ENCODE measurements at places on chromosomes 11 and 22.

DNA sequence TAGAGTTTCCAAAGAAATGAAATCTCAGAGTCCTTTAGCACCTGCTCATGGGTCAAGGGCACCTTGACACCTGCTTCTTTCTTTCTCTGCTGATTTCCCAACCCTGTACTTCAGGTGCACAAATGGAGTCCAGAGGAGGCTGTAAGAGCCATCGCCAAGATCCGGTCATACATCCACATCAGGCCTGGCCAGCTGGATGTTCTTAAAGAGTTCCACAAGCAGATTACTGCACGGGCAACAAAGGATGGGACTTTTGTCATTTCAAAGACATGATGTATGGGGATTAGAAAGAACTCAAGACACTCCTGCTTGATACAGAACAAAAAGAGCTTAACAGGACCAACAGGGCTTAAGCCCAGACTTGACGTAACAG lies 5.9 kb downstream of the PTPMT1 start:
- DNase-seq, result no peak

DNA sequence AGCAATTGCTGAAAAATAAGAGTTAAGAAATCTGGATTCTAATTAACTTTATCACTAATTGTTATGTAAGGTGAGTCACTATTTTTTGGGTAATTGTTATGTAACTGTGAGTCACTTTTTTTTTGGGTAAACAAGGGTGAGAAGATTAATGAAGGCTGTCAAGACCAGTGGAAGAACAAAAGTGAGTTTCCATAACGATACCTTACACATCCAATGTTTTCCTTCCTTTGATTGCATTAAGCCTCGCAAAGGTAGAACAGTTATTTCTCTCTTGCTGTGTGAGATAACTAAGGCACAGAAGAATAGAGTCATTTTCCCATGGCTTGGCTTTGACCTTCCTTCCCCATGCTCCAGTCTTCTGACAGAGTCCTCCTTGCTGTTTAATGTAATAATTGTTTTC lies 374.7 kb downstream of the DDX10 start:
- no peak for DNase-seq

- no peak for DNase-seq
Observed at GRCh38 chr11:80868831-80869230, 1428.0 kb upstream of the TENM4 start.

DNA sequence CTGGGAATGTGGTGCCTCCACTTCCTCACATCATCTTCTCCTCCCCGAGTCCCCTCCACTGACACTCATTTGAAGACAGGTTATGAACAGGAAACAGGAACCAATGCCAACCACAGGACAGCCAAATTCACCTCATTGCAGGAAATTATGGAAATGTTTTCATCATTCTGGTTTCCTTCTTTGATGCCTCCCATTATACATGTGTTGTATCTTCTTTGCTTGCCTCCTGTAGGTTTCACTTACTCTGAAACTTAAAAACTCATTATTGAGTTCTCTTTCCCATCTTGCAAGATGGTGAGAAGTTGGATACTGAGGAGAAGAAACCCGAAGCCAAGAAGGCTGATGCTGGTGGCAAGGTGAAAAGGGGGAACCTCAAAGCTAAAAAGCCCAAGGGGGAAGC lies 108.5 kb downstream of the PHF21B start:
- DNase-seq, result no peak

DNA sequence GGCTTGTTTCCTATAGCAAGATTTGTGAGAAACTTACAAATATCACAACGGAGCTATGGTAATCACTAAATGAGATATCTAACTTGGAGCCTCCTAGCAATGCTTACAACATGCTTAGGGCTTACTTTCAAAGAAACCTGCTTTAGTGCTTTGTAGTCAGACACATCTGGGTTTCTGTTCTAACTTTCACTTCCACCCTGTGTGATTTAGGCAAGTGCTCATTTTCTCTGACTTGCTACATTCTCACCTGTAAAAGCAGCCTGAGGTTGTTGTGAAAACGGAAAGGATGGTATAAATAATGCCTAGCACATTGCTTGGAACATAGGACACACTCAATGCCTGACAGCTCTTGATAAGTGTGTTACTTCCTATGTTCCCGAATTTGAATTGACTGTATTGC lies 45.6 kb downstream of the LRRC4C start:
- no peak for DNase-seq

GRCh38 chr11:16863389-16863788 lies 124.9 kb downstream of the C11orf58 start:
- DNase-seq, result no peak

GRCh38 chr11:14886513-14886912 lies 5.5 kb downstream of the CYP2R1 start:
- no peak for DNase-seq

DNA sequence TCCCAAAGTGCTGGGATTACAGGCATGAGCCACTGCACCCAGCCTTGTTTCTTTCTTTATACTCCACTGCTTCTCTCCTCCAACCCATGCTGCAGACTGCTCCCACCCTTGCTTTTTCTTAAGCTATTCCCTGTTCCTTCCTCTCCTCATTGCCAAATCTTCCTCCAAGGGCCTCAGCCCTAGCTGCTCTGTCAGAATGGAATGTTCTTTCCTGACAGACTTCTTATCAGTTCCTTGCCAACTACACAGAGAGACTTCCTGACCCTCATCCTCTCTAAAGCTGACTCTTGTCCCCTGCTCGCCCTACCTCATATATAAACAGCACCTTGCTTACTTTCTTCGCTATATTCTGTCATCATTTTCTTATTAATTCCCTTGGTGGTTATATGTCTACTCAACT lies 16.9 kb upstream of the PIK3C2A start:
- DNase-seq, result no peak

GRCh38 chr11:57596266-57596885 lies 1.1 kb upstream of the SERPING1 start:
- no peak for DNase-seq

- no peak for DNase-seq
Observed at GRCh38 chr22:46299101-46299500, 2.4 kb downstream of the GTSE1 start.

GRCh38 chr11:11780858-11781257 lies 60.9 kb upstream of the USP47 start:
- no peak for DNase-seq

DNA sequence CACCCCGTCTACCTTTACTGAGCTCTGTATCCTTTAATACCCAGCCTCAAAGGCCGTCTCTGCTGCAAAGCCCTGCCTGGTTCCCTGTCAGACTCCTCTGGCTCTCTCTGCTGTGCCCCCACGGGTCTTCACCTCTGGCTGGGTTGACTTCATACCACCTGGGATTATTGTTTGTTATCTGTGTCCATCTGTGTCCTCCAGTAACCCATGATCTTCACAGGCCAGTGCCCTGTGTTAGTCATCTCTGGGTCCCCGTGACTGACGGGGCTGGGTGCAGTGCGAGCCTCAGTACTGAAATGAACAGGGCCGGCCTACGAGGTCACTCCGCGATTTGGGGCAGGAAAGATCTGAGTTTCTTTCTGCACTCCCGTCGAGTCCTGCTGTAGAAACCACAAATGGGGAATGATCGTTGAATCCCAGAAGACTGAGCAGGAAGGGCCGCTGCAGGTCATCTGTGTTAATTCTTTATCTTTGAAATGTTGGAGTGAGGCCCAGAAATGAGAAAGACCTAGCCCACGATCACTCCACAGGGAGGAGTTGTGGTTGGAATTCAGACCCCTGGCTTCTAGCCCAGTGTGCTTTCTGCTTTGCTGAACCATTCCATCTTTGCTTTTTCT lies 12.3 kb upstream of the TUB start:
- peak; percentile 84 for DNase-seq

DNA sequence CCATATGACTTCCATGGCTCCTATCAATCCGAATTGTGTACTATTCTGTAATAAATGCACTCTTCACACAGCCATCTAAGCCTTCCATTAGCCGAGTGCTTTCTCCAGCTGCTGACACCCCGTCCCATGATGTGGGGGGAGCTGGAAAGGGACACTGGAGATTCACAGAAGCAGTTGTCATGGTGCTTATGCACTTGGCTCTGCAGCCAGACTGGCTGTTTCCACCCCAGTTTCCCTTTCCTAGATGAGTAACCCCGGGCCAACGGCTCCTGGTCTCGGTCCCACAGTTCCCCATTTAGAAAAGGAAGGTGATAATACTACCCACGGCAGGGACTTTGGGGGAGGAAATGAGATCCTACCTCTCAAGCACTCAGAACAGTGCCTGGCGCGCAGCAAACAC lies 244.9 kb upstream of the SYN3 start:
- no peak for DNase-seq

- no peak for DNase-seq
Observed at GRCh38 chr11:128213461-128213860, 373.9 kb downstream of the ETS1 start.

DNA sequence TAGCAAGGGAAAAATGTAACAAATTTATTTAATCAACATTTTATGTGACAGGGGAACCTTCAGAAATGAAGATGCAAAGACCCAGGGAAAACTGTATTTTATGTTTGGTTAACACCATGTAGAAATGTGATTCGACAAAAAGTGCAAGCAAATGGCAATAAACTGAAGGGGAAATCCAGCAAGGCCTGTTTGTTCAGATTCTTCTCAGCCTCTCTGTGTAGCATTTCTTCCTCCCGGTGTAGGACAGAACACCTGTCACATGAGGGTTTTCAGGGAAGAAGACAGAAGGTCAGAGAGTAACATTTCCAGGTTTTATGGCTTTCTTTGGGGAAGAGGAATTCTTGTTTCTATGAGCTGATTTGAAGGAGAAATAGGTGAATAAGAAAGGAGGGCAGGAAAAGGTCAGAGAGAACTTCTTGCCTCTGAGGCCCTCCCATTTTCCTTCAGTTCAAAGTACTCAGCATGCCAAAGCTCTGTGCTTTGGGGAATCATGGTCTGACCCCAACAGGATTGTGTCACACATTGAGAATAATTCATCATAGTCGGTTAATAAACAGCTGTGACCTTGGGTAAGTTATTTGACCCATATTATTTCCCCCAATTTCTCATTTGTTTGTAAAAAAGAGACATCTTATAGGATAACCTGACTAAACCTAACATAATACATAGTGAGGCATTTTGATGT lies 45.5 kb upstream of the ME3 start:
- DNase-seq, result no peak

- DNase-seq, result no peak
Observed at GRCh38 chr11:20973940-20974559, 304.7 kb downstream of the NELL1 start.

DNA sequence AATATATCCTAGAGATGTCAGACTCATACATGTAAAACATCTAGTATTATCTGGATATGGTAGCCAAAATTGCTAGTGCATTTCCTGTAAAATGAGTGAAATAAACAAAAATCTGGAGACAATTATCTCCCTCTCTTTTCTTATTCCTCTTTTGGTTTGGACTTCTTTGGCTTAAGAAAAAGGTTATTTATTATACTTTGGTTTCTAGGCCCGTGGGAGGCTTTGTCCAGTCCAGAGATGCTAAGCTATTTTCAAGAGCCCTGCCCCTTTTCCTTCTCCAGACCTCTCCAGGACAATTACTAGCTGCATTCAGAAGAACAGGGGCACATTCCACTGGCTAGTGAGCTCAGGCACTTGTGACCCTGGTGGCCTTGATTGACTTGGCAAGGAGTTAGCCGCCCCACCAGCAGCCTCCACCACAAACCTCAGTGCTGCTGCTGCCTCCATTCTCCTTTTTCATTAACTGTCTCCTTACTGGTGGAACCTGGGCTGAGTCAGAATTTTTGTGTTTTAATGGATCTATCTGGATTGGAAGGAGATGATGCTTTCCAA lies 747.3 kb upstream of the TENM4 start:
- DNase-seq, result no peak

- no peak for DNase-seq
Observed at GRCh38 chr11:1344056-1344635, 34.7 kb upstream of the TOLLIP start.

- DNase-seq, result no peak
Observed at GRCh38 chr11:101448881-101449442, 134.8 kb downstream of the TRPC6 start.

GRCh38 chr11:120457996-120458395 lies 53.6 kb upstream of the GRIK4 start:
- DNase-seq, result no peak

- DNase-seq, result no peak
Observed at GRCh38 chr11:65262776-65263175, 1.0 kb downstream of the POLA2 start.

- no peak for DNase-seq
Observed at GRCh38 chr11:72860592-72860991, 46.4 kb downstream of the ATG16L2 start.

GRCh38 chr11:19551457-19551856 lies 161.2 kb upstream of the NAV2 start:
- DNase-seq, result no peak

DNA sequence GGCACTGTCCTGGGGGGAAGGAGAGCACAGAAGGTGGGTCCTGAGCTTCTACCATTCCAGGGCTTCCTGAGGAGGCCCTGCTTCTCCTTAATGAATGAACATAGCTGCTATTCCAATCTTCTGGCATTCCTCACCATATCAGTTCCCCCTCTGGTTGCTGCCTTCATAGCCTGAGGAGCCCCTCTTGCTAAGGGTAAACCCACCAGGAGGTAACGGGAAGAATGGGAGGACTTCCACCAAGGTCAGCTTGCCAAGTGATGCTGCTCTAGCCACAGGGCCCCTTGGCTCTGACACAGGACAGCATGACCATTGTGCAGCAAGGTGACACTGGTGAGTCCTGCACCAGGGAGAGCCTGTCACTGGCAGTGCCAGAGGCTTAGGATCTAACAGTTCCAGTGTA lies 1022.5 kb downstream of the TBC1D22A start:
- no peak for DNase-seq

GRCh38 chr11:15758857-15759465 lies 597.4 kb downstream of the SOX6 start:
- DNase-seq, result no peak

DNA sequence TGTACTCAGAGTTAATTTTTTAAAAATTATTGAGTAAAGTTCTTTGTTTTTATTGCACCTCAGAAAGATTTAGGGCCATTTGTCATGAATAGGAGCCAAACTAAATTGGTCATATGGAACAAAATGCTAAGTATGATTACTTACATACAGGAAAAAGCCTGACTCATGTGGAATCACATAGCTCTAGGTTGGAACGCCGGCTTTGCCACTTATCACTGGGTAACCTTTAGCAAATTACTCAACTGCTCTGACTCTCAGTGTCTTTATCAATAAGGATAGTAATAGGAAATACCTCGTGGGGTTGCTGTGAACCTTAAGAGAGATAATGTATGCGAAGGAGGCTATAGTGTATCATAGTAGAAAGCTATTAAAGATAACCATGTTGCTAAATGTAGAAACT lies 638.5 kb downstream of the NELL1 start:
- no peak for DNase-seq

GRCh38 chr11:93895106-93895862 lies 44.9 kb upstream of the VSTM5 start:
- DNase-seq, result peak; percentile 48

- no peak for DNase-seq
Observed at GRCh38 chr11:27600656-27601055, 94.1 kb upstream of the LIN7C start.

GRCh38 chr11:67372993-67373647 lies at the start of gene CLCF1:
CLCF1 (minus strand) TSS chr11:67373598; CDS start chr11:67373539, 59 bp downstream.
- DNase-seq, result peak; percentile 62

Measured in urothelium cell line (cell line).